ENCODE measurements at places on chromosomes 6 and 20. TPM values are rescaled to one million over a fixed set of nuclear protein-coding genes. Genes with fewer than 3 reads are reported as not detected.

DNA sequence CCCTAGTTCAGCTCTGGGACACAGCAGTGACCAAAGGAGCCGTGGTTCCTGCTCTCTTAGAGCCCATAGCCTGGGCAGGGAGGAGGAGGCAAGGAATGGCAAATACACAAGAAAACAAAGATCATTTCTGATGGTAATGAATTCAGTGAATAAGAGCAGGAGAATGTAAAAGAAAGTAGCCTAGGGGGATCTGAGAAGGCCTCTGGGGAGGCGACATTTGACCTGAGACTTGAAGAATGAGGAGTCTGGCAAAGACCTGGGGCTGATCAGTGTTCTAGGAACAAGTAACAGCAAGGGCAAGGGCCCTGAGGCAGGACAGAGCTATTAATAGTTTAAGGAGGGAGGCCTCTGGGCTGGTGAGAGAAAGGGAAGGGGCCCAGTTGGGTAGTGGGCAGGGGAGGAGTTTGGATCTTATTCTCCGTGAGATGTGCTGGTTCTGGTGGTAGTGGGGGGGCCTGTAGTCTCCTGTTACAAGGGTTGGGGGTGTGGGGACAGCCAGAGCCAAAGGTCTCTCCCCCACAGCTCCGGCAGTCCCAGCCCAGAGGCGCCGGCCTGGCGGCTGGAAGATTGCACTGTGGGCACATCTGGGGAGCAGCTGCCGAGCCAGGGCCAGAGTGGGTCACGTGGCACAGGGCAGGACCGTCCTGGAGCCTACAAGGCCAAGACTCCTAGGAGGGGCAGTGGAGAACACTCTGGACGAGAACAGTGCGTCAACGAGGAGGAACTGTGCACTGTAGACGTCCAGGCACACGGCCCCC, 9.3 kb upstream of the ID1 start:
- DNase-seq: peak; percentile 77

- DNase-seq: no peak
These were observed 1.1 kb upstream of the PRSS35 start for GRCh38 chr6:83511266-83511665.

DNA sequence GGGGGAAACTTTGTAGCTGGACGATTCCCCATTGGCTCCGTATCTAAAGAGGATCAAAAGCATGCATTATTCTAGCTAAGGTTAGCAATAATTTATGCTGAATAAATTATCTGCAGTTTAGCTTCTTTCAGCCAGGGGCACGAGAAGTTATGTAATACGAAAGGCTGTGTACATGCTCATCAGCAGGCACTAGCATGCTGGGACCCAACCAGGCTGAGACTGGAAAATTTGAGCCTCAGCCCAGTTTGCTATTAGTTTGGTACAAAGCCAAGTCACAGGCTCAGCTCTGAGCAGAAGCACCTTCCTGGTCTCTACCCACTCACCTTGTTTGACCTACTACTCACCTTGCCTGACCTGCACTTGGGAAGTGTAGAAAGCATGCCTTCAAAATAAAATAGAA, 328.1 kb upstream of the ARID1B start:
- DNase-seq: no peak

GRCh38 chr6:22330941-22331340, 34.1 kb upstream of the PRL start:
- no peak for DNase-seq

Gene NMBR
- 0.15 TPM for polyA plus RNA-seq

Gene DYNLT2
- 1.6 TPM for polyA plus RNA-seq

Gene CNR1
- 3.4 TPM for polyA plus RNA-seq

Gene C20orf141
- not detected for polyA plus RNA-seq

Gene LY6G6C
- polyA plus RNA-seq: not detected
